Ovary (tissue), 10 donors: ENCODE measurements at places on chromosomes 7 and 10. TPM values are rescaled to one million over a fixed set of nuclear protein-coding genes. Genes with fewer than 3 reads are reported as not detected.

Gene CYP26C1
- total RNA-seq = 0.07 TPM

GRCh38 chr7:47354831-47355541 lies 226.9 kb downstream of the TNS3 start:
- no peak for DNase-seq

DNA sequence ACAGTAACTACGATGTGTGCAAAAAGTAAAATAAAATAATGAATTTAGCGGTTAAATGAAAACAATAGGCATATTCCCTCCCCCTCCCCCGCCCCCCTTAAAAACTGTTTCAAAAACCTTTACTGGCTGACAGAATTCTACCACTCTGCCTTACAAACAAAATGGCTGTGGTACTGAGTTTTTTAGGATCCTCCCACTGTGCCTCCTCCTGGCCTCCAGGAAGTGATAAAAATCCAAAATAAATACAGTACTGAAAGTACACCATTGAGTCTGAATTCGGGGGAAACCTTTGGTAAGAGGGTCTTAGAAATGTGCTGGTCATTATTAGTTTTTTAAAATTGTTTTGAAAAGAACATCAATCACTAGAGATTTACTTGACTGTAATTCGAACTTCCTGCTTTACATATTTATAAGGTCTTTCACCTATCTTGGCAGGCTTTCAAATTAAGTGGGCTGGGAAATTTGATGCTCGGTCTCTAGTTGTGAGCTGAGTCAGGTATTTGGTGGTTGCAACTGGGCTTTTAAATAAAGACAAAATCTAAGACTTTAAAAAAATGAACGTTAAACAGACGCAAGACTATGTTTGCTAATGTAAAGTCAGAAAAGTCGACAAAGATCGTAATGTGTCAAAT lies 32.5 kb upstream of the EPC1 start:
- DNase-seq = no peak

Gene PTF1A
- total RNA-seq = not detected

Gene GIMAP2
- total RNA-seq = 9.9 TPM

GRCh38 chr10:124578231-124579010 lies 116.8 kb downstream of the LHPP start:
- DNase-seq = no peak

GRCh38 chr7:77837966-77838365 lies 39.4 kb downstream of the PHTF2 start:
- DNase-seq = no peak

Gene MORN4
- 6.6 TPM for total RNA-seq

DNA sequence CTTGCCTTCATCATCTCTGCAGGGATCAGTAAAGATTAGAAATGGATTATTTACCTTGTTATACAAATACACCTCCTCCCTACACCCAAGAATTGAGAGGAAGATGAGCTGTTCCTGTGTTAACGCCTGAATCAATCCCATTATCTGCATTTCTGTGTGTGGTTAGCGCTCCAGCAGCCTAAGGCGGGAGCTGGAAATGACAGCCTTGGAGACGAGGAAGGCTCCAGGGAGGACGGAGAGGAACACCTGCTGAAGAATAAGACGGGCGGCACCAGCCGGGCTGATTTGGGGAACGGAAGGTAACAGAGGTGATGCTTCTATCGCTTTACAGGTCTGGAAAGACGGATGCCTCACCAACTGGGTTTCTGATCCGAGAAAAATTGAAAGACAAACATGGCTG lies 34.2 kb upstream of the DDC start:
- no peak for DNase-seq

- no peak for DNase-seq
These were observed 73.3 kb upstream of the RHEB start for GRCh38 chr7:151592868-151593486.

Gene ZDHHC6
- total RNA-seq = 33.4 TPM

GRCh38 chr7:73811760-73812168 lies 19.0 kb upstream of the CLDN4 start:
- no peak for DNase-seq
